Activated effector memory CD4-positive, alpha-beta T cell treated with anti-CD3 and anti-CD28 coated beads, Interleukin-2, amount 50 U/mL, for 16 hours (primary cell): ENCODE measurements at places on chromosomes 13 and 19.
A peak's percentile ranks its signal among the peaks of the same experiment; 100 is the strongest.

DNA sequence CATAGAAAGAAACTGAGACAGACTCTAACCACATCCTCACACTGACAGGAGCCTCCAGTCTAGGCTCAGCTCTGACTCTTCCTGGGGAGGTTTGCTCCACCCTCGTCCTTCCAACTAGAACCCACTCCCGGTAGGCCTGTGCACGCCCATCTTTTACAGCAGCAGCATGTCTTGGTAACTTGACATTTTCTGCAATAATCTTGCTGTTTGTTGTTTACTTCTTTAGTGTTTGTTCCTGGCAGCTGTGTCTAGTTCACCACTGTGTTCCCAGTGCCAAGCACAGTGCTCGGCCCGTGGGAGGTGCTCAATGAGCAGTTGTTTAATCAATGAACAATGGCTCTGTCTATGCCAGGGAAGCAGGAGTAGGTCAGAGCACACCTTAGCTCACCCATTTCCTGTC, 23.1 kb upstream of the ZNF729 start:
- no peak for DNase-seq

DNA sequence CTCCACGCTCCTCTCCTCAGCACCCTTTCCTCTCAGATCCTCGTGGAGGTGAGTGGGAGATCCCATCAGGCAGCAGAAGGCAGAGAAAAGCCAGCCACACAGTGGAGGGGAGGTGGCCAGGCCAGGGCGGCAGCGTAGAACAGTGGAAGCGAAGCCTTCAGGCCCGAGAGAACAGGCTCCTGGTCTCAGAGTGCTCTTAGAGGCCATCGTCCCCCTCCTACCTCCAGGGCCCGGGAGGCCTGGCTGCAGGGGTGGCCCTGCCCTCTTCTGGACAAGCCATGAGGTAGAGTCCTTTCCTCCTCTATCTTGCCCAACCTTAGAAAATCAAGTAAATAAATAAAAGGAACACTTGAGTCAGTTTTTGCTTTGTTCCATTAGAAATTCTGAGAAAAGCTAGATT, 202.0 kb downstream of the KATNAL1 start:
- DNase-seq: no peak

- DNase-seq: no peak
Observed at GRCh38 chr13:30565658-30566057, 52.1 kb upstream of the USPL1 start.

DNA sequence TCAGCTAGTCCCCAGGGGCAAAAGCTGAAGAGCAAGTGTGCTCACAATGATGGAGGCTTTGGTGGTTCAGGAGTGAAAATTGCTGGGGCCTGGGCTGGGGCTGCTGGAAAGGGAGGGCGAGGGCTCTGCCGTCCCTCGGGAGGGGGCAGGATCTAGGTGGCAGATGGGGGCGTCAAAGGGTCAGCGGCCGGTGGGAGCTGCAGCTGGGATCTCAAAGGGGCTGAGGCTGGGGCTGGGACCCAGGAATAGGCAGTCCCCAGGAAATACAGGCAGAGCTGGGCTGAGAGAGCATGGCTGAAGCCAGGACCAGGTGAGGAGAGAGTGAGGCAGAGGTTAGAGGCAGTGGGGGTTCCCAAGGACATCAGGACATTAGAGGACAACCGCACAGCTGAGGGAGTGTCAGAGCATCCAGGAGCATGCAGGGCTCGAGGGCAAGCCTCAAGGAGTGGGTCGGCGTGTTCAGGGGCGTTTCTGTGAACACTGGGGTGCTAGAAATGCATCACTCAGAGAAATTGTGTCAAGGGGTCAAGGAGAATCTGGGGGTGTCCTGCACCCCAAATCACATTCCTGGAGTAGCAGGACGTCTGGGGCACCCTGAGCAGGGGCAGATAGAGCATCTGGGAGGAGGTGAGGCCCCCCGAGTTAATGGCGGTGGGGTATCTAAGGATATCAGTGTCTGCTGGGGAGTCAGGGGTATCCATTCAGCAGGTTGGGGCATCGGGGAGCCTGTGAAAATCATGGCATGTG, 1.2 kb upstream of the SYNE4 start:
- no peak for DNase-seq

DNA sequence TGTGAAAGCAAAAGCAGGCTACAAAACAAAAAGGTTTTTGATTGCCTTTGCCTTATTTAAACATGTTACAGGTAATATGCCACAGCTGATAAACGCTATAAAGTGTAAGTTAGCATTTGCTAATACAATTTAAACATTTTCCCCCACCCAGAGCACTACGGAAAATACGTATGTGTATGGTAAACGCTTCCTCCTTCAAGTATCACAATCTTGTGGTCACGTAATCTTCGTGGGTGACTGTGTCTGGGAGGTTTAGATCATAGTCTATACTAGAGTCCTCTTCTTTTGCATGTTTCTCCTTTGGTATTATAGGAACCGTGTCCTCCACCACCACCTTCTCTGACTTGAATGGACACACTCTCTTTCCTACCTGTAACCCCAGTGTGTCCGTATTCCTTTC, 38.1 kb upstream of the POSTN start:
- no peak for DNase-seq

DNA sequence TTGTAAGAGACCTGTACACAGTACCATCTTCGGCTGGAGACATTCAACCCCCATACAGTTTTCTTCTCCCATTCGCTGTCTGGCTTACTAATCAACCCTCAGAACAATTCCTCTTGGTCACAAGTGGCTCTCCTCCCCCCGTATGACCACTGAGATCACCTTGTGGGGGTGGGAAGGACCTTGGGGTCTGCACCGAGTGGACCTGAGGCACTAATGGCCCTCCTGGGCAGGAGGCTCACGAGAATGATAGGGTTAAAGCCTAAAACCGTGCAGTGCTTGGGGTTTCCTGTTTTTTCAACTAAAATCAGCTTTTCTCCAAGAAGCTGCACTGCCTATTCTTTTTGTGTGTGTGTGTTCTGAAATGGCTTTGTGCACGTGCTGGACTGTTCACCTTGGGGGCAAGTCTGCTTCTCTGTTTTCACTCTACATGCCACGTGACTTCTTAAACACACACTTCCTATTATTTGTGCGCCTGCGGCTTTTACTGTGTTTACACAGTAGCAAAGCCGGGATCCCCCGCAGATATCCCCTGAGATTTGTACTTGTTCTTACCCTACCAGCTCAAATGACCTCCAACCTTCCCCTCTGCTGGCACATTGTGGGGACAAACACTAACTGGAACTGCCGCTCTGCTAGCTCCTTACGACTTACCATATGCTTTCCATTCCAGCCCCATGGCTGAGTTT, 12.3 kb downstream of the RBM26 start:
- DNase-seq: peak; percentile 71

DNA sequence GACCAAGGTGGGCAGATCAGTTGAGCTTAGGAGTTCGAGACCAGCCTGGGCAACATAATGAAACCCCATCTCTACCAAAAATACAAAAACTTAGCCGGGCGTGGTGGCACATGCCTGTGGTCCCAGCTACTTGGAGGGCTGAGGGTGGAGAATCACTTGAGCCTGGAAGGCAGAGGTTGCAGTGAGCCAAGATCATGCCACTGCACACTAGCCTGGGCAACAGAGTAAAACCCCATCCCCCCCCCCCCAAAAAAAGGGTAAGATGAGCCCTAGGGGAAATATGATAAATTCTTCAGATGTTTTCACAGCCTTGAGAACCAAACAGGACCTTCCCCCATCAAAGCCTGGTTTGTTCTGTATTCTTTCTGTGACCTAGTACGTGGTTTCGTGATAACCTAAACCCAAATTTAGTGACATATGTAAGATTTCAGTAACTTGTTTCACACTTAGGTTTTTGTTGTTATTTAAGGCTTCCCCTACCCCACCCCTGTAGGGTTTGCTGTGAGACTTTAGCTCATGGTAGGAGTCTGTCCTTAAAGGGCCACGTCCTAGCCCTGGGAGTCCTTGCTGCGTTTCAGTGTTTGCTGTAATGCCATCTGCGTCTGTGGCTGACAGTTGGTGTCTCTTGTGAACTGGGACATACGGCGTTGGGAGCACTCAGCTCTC, 49.6 kb downstream of the MYO9B start:
- no peak for DNase-seq

DNA sequence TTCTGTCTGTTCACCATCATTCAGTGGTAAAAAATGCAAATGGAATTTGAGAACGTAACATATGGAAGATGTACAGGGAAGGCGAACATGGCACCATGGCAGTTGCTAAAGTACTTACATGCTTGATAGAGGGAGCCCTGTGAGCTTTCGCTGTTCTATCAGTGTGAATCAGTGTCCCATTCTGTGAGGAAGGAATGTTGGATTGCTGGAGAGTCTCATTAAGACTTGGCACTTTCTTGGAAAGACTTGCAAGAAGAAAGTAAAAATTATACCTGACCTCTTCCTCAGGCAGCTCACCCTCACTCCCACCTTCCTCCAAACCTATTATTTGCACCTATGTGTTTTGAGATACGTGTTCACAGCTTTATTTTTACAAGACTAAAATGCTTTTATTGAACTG, 43.5 kb downstream of the FREM2 start:
- DNase-seq: no peak

- DNase-seq: no peak
Observed at GRCh38 chr19:53422551-53422950, 9.2 kb upstream of the ZNF761 start.

GRCh38 chr19:10255358-10255757, 3.3 kb downstream of the MRPL4 start:
- no peak for DNase-seq

GRCh38 chr19:46862974-46863632, 2.3 kb downstream of the ARHGAP35 start:
- no peak for DNase-seq

GRCh38 chr19:5927441-5927821, 13.4 kb downstream of the CAPS start:
- DNase-seq: no peak

DNA sequence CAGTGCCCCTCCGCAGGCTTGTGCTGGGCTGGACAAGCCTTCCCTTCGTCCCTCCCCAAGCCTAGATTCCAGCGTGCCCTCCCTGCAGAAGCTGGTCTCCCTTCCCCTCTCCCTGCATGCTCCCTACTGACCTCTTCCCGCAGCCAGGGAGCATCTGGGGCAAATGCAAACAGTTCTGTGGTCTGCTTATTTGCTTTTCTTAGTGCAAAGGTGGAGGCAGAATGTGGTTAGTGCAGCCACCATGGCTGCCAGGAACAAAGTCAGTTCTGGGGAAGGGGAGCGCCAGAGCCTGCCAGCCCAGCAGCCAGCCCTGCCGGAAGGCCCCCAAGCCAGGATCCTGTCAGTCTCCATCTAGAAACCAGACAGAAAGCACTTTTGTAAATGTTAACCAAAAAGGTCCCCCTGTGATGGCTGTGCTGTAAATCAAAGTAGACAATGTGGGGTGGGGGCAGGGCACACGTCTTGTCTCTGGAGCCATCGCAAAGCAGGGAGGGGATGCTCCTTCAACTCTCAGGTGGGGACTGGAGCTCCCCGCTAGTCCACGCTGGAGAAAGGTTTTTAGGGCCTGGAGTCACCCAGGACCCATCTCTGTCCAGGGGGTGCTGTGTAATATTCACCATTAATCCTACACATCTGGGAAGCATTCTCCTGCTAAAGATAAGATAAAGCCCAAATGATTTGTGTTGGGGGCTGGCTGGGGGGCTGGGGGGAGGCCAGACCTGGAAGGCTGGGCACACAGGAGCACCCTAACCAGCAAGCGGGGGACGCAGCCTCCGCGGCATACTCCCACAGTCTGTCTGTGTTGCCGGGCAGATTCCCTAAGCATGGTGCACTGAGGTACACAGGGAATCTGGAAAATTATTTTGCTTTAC, 30.9 kb downstream of the SERP2 start:
- no peak for DNase-seq
